ENCODE measurements at places on chromosomes 2 and 18.

- no peak for DNase-seq
Measured at GRCh38 chr2:11562476-11562875, 28.6 kb downstream of the GREB1 start.

GRCh38 chr2:212926940-212927339 lies 224.5 kb downstream of the IKZF2 start:
- DNase-seq: no peak

DNA sequence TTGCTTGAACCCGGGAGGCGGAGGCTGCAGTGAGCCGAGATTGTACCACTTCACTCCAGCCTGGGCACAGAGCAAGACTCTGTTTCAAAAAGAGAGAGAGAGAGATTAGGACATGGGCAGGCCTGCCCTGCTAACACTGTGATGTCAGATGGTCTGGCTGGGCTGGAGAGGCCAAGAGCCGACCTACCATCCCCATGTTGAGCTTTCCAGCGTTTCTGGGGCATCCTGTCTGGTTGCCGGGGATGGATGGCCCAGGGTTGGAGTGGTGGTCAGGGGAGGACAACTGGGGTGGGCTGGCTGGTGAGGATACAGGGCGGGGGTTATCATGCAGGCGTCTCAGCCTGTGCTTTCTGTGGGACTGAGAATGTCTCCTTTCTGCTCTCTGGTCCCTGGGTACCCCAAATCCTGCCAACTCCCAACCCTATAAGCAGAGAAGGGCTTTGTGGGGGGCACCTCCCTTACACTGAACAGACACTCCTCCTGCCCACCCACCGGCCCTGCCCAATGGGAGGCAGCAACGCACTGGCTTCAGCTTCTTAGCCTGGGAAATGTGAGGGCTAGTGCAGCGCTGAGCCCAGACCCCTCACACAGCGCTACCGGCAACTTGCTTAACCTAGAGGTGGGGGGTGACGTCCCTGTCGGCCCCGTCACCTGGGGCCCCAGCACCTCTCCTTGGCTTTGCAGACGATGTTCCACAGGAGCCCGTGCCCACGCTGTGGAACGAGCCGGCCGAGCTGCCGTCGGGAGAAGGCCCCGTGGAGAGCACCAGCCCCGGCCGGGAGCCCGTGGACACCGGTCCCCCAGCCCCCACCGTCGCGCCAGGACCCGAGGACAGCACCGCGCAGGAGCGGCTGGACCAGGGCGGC lies 5.4 kb downstream of the SNORC start:
- no peak for DNase-seq

- no peak for DNase-seq
Measured at GRCh38 chr2:26530696-26531095, 52.8 kb upstream of the OTOF start.

GRCh38 chr2:34954758-34955157 lies 1355.7 kb upstream of the FAM98A start:
- no peak for DNase-seq

DNA sequence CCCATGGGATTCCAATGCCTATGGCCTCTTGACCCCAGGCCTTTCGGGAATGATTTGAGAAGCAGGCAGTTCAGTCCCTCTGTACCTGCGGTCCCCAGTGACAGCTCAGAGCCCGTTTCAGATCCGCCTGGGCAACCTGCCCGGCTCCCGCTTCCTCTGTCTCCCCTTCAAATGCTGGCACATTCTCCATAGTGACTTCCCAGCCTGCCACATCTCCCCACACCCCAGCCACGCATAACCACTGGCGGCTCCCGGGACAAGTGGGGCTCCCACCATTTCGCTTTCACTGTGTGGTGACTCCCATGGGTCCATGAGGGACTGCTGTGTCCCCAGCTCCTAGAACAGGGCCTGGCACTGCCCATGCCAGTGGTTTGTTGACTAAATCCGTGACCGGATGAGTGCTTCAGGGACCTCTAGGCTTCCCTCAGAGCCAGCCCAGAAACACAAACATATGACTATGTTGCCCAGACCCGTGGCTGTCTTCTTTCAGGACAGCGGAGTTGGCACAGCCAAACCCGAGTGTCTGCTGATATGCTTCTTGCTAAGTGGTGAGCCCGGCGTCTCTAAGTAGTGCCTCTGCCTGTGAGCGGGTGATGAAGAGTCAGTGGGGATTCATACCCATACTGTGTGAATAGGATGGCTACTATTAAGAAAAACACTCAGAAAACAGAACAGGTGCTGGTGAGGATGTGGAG lies 91.2 kb downstream of the GLI2 start:
- no peak for DNase-seq

GRCh38 chr18:28013066-28013465 lies 163.9 kb downstream of the CDH2 start:
- no peak for DNase-seq

GRCh38 chr2:7427293-7428060 lies 510.3 kb downstream of the RNF144A start:
- DNase-seq: no peak

- DNase-seq: no peak
Measured at GRCh38 chr18:47542551-47542950, 291.1 kb upstream of the SKOR2 start.

- DNase-seq: no peak
Measured at GRCh38 chr18:27750923-27751322, 426.0 kb downstream of the CDH2 start.

- no peak for DNase-seq
Measured at GRCh38 chr18:37769826-37770225, 204.2 kb upstream of the CELF4 start.

- DNase-seq: no peak
Measured at GRCh38 chr2:206031162-206031784, 54.7 kb downstream of the INO80D start.

DNA sequence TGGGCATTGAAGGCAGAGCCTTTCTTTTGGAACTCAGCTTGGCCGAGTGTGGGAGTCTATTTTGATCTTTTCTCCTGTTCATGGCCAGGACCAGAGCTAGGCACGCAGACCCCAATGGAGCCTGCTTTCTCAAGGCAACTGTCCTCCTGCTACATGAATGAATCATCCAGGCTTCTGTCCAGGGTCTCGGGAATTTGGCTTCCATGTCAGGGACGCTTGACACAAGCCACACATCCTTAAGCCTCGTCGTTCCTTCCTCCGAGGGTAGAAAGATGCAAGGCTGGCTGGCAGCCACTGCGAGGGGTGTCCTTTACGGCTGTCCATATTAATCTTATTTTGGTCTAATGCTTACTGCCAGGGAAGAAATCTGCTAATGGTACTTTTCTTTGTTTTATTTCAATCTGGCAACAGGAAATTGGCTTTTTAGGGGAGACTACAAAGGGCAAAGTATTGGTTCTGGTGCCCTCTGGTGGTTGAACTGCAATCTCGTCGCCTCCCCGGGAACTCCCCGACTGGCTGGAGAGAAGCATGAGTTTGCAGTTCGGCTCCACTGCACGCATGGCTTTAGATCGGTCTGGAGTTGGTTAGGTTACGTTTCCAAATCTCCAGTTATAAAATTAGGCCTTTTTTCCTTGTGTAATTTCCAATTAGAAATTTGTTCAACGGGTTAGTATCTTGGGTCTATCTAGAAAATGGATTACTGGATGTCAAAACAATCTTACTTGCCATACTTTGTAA lies 135.2 kb downstream of the ALPK2 start:
- DNase-seq: peak; percentile 46

DNA sequence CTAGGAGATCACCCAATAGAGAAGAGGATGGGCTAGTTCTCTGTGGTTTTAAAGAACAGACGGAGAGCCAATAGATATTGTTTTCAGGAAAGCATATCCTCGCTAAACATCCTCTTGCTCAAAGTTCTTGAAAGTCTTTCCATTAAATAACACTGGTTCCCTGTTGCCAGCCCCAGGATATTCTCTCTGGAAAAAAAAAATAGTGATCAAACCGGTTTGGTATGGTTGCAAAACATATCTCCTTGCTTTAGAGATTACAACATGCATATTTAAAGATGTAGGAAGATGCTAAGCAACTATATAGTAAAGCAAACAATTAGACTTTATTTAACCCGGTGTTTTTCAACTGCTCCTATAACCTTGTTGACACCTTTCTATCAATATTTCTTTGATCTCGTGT lies 211.4 kb downstream of the CMPK2 start:
- no peak for DNase-seq

- DNase-seq: no peak
Measured at GRCh38 chr18:28412521-28412920, 235.6 kb upstream of the CDH2 start.

DNA sequence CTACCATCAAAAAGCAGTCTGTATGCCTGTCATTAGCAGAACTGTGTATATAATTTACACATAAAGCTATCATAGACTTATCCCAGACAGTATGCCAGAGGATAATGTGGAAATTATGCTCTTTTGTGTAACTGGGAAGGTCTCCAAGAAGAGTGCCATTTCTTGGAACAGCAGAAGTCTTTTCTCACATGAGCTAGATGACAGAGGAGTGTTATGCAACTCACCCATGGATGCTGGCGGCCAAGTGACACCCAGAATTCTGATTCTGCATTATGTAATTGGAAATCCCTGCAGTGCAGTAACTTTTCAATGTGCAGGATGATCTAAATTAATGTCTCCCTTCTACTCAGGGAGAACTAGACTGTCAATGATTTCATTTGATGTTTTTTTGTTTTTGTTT lies 160.0 kb downstream of the UBE2E3 start:
- no peak for DNase-seq

DNA sequence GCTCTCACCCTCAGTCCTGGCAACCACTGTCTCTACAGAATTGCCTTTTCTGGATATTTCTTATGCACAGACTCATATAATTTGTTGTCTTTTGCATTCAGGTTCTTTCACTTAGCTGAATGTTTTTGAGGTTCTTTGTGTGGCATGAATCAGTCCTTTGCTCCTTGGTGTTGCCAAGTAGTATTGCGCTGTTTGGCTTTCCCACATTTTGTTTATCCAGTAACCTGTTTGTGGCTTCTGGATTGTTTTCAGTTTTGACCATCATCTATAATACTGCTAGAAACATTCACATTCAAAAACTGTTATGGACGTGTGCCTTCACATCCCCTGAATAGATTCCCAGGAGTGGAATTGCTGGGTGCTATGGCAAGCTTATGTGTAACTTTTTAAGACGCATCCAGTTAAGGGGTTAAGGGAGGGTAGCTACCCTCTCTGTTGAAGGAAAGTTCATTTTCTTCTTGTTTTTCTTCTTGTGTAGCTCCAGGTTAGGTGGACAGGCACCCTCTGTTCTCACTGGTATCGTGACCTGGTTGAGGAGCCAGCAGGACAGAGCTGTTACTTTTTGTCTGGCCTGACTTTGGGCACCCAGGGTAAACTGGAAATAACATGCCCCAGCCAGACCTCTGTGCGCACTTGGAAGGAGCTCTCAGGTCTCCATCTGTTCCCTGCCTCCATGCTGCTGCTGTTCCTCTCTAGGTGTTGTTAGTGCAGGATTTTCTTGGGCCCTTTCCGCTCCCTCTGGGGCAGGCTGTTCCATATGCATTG lies 29.6 kb downstream of the ARHGAP25 start:
- no peak for DNase-seq

GRCh38 chr2:134276381-134277172 lies 22.7 kb downstream of the MGAT5 start:
- no peak for DNase-seq

- no peak for DNase-seq
Measured at GRCh38 chr2:162308747-162309503, 9.6 kb downstream of the IFIH1 start.

DNA sequence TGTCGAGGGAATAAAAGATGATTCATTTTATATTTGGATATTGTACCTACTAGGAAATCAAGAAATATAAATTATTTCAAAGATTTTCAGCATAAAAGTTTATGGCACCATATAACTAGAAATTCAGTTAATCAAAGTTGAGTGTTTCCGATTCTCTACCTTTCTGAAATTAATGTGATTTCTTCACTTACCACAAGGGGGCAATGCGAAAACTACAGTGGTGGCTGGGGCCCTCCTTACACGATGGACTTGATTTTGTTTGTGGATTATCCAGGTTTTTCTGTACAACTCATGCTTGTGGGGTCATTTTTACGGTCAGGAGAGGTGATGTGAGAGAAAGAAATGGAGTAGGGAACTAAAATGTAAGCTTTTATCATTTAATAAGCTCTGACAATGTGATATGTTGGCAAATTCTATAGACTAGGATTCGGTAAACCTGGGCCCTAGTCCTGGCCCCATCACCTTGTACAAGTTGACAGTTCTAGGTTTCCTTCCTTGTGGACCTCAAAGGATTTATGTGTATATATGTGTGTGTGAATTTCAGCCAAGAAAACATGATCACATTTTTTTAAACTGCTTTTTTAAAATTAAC lies 47.6 kb downstream of the G6PC2 start:
- no peak for DNase-seq

- DNase-seq: no peak
Measured at GRCh38 chr18:34126121-34126520, 98.6 kb downstream of the NOL4 start.

DNA sequence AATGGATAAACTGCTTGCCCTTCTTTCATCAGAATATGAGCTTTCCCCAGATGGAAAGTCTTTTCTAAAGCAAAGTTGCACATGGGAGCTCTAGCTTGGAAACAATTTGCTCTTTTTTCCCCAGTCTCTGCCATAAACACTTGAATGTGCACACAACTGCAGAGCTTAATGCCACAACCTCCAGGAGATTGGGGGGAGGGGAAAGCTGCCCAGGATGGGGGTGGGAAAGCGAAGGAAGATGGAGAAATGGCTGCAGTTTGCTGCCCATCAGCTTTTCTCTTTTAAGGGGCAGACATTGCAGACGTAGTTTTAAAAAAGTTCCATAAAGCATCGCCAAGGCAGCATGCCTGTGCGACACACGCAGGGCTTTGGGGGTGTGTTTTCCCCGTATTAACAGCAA lies 1.5 kb downstream of the ACKR3 start:
- no peak for DNase-seq

DNA sequence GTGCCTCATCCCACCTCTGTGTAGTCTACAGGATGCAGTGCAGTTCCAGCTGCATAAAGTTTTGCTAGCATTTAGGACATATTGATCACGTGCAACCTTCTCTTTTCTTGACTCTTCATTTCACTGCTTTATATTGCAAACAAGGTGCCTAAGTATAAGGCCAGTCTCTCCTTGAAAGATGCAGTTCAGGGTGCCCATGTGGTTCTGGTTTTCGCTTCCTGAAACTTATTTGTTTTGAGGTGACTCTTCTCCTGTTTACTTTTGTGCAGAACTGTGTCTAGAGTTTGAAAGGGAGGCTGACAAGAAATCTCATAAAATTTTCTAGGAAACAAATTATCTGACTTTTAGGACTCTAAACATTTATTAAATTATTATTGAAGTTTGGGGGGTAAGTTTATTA lies 189.9 kb downstream of the UBE2E3 start:
- no peak for DNase-seq

GRCh38 chr2:206353685-206354084 lies 79.2 kb downstream of the ZDBF2 start:
- DNase-seq: no peak

DNA sequence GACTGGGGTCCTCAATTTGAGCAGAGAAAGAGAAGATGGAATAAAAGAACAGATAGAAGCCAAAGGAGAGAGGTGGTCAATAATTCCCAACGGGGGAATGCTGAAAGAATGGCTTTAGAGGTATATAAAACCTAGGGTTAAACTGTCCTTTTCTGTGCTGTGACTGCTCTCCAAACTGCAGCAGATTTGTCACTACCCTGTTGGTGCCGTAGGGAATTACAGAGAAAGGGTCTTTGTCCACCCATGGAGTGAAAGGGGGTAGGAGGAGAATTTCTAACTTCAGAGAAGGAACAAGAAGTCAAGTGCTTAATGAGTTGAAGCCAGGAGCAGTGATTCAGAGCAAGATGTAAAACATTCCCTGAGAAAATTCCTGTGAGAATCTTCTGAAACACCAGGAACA lies 486.5 kb downstream of the NUP35 start:
- DNase-seq: no peak

Measured in activated T-helper 9 cell treated with anti-CD3 and anti-CD28 coated beads, Interleukin-2, amount 50 U/mL, for 16 hours (primary cell).